Muscle of leg (tissue), 16 donors: ENCODE measurements at places on chromosomes 6 and 20.

GRCh38 chr20:19913927-19914614 lies 103.1 kb upstream of the NAA20 start:
- DNase-seq, result no peak

- DNase-seq, result peak; percentile 56
Observed at GRCh38 chr6:85185977-85186376, 263.9 kb upstream of the NT5E start.

DNA sequence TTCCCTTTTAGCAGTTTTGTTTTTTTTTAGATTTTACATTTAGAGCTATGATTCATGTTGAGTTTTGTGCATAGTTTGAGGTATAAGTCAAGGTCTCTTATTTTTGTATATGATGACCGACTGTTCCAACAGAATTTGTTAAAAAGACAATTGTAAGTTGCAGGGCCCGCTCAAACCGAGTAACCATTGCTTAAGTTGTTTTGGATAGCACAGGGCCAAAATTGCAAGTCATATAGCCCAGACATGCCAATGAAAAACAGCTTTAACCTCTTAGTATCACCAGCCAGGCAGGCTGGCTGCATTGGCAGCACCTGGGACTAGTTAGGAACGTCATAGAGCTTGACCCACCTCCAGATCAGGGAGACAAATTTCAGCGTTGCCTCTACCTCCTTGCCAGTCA lies 47.3 kb downstream of the PFDN4 start:
- no peak for DNase-seq

GRCh38 chr6:104888066-104888465 lies 28.3 kb upstream of the HACE1 start:
- no peak for DNase-seq

DNA sequence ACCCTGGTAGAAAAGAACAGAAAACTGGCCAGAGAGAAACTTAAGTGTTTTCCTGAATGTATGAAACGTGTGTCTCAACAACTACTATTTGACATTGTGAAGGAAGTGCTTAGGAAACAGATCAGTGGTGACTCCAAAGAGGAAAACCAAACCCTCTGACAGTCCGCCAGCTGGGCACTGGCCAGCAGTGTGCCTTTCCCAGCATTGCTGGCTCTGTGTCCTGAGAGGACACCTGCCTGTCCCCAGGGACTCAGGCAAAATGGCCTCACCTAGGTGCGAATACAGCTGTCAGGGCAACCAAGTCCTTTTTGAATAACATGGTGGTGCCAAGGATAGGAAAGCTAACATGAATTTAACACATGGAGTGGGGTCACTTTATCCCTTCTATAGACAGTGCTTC lies 72.5 kb downstream of the NDUFAF5 start:
- no peak for DNase-seq

DNA sequence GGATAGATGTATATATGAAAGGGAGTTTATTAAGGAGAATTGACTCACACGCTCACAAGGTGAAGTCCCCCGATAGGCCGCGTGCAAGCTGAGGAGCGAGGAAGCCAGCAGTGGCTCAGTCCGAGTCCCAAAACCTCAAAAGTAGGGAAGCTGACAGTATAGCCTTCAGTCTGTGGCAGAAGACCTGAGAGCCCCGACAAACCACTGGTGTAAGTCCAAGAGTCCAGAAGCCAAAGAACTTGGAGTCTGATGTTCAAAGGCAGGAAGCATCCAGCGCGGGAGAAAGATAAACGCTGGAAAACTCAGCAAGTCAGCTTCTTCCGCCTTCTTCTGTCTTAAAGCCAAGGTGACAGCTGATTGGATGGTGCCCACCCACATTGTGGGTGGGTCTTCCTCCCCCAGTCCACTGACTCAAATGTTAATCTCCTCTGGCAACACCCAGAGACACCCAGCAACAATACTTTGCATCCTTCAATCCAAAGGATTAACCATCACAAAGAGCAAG lies 102.6 kb upstream of the GJE1 start:
- DNase-seq, result peak; percentile 4

GRCh38 chr6:165556116-165556843 lies 106.8 kb downstream of the PDE10A start:
- DNase-seq, result peak; percentile 41

- DNase-seq, result no peak
Observed at GRCh38 chr20:47821481-47822100, 36.3 kb upstream of the SULF2 start.
